ENCODE measurements at places on chromosomes 6 and 20.
A peak's percentile ranks its signal among the peaks of the same experiment; 100 is the strongest.

- no peaks in the 10 kb centered on the region for H3K36me3 ChIP-seq
- no peak overlapping the region for H3K4me3 ChIP-seq
- no peak for DNase-seq
- H3K27ac ChIP-seq, result no peak overlapping the region
- H3K27me3 ChIP-seq, result no peaks in the 10 kb centered on the region
These were observed 932 bp upstream of the UBR2 start for GRCh38 chr6:42562788-42563405.

DNA sequence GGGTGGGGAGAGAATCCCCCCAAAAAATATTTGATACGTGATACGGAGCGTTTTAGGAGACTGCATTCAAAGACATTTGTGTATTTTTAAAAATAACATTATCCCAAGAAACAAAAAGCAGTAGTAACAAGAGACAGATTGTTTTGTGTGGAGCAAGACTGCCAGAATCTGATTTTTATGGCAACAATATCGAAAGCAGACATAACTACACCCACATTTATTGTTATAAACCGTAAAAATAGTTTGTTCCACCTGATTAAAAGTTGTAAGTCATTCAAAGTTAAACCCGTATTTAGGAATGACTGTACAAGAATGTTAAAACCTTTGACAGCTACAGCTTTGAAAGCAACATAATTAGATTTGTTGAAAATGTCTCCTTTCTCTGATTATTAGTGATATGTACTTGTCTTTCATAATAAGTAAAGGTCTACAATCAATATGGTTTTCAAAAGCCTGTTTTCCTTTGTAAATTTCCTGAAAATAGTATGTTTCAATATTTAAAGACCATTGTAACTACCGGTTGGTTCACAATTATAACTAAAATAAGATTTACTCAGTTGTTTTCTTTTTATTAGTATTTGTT, 2.7 kb downstream of the EYA4 start:
- H3K36me3 ChIP-seq, result no peaks in the 10 kb centered on the region
- DNase-seq, result no peak
- H3K27ac ChIP-seq, result no peak overlapping the region
- H3K4me1 ChIP-seq, result no peaks in the 10 kb centered on the region
- no peak overlapping the region for H3K4me3 ChIP-seq
- no peaks in the 10 kb centered on the region for H3K27me3 ChIP-seq

DNA sequence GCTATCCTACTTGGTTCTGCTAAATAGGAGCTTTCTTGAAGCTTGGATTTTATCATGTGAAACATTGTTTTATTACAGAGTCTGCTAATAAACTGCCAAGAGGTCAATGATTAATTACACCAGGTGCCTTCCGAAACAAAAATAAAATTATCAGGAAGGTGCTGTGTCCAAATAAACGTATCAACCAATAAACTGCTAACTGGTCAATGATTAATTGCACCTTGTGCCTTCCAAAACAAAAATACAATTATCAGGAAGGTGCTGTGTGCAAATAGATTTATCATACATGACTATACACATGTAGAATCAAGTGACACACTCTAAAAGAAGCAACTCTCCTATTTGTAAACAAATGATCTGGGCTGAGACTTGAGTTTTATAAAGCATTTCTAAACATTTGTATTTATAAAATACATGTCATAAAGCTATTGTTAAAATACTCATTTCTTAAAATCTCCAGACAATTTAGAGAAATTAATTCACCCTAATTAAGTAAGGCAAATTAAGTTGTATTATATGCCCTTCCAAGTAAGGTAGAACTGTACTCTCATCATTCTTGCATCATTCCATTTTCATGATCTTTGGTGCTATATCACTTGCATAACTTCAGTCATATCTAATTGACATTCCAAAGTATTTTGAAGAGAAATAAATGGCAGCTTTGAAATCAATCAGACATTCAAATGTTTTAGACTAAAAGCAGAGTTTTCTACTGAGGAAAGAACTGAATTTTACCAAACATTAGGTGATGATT, 26.8 kb downstream of the SPTLC3 start:
- H3K27ac ChIP-seq, result no peak overlapping the region
- no peaks in the 10 kb centered on the region for H3K4me1 ChIP-seq
- H3K4me3 ChIP-seq, result no peak overlapping the region

- H3K27ac ChIP-seq, result no peak overlapping the region
- no peaks in the 10 kb centered on the region for H3K36me3 ChIP-seq
- no peak for DNase-seq
- H3K4me3 ChIP-seq, result no peak overlapping the region
- H3K27me3 ChIP-seq, result no peaks in the 10 kb centered on the region
These were observed 135.1 kb upstream of the ENPP5 start for GRCh38 chr6:46305833-46306232.

DNA sequence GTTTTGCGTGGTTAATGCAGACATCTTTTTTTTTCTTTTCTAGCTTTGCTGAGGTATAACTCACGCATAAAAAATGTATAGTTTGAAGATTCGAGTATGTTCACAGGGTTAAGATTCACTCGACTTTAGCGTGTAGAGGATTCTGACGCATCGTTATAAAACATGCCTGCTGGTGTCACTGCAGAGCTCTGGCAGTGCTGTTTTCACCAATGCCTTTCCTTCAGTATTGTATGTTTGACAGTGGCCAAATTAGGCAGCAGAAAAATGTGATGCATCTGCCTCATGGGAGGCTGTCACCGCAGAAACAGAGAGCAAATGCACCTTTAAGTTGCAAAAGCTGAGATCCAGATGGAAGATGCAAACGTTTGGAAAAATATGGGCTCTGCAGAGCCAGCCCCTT, 18.0 kb upstream of the SIRPB2 start:
- no peak for DNase-seq
- H3K36me3 ChIP-seq, result no peaks in the 10 kb centered on the region
- no peaks in the 10 kb centered on the region for H3K4me1 ChIP-seq

GRCh38 chr6:150220634-150221551, 78.0 kb downstream of the PPP1R14C start:
- no peak for DNase-seq
- H3K27ac ChIP-seq, result no peak overlapping the region
- H3K27me3 ChIP-seq, result no peaks in the 10 kb centered on the region

- no peaks in the 10 kb centered on the region for H3K4me1 ChIP-seq
- DNase-seq, result no peak
- no peak overlapping the region for H3K4me3 ChIP-seq
- H3K27ac ChIP-seq, result peak overlapping the region; percentile 53
- no peaks in the 10 kb centered on the region for H3K36me3 ChIP-seq
These were observed 66.3 kb upstream of the CD93 start for GRCh38 chr20:23152308-23152892.

GRCh38 chr6:134564705-134565104, 246.8 kb upstream of the SGK1 start:
- H3K4me1 ChIP-seq, result no peaks in the 10 kb centered on the region
- no peak for DNase-seq
- H3K4me3 ChIP-seq, result no peak overlapping the region
- no peaks in the 10 kb centered on the region for H3K27me3 ChIP-seq
- no peaks in the 10 kb centered on the region for H3K36me3 ChIP-seq

GRCh38 chr6:16060039-16060438, 68.8 kb upstream of the MYLIP start:
- no peaks in the 10 kb centered on the region for H3K4me1 ChIP-seq
- no peak overlapping the region for H3K27ac ChIP-seq
- no peaks in the 10 kb centered on the region for H3K27me3 ChIP-seq
- H3K4me3 ChIP-seq, result no peak overlapping the region
- no peaks in the 10 kb centered on the region for H3K36me3 ChIP-seq

Data from CD8-positive, alpha-beta memory T cell (primary cell).